ENCODE measurements at places on chromosomes 7 and 10.

- no peak for DNase-seq
These were observed 33.1 kb upstream of the ADD3 start for GRCh38 chr10:109974504-109975191.

GRCh38 chr10:119723161-119723560 is 2.7 kb upstream of the INPP5F start:
- no peak for DNase-seq

GRCh38 chr10:25028711-25029110 is 12.3 kb downstream of the THNSL1 start:
- no peak for DNase-seq

GRCh38 chr10:60140651-60141632 is 234.6 kb upstream of the CCDC6 start:
- no peak for DNase-seq

DNA sequence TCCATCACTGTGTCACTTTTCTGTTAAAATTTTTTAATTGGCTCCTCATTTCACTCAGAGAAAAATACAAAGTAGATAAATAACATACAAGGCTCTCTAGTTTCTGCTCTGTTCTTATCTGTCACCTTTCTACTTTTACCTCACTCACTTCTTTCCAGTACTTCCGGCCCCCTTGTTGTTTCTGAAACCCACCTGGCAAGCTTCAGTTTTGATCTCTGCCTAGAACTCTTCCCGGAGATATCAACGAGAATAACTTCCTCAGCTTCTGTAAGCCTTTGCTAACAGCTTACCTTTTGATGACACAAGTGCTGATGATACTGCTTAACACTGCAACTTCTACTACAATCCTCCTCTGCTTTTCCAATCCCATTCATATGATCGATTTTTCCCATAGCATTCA is 566.2 kb downstream of the PCDH15 start:
- no peak for DNase-seq

DNA sequence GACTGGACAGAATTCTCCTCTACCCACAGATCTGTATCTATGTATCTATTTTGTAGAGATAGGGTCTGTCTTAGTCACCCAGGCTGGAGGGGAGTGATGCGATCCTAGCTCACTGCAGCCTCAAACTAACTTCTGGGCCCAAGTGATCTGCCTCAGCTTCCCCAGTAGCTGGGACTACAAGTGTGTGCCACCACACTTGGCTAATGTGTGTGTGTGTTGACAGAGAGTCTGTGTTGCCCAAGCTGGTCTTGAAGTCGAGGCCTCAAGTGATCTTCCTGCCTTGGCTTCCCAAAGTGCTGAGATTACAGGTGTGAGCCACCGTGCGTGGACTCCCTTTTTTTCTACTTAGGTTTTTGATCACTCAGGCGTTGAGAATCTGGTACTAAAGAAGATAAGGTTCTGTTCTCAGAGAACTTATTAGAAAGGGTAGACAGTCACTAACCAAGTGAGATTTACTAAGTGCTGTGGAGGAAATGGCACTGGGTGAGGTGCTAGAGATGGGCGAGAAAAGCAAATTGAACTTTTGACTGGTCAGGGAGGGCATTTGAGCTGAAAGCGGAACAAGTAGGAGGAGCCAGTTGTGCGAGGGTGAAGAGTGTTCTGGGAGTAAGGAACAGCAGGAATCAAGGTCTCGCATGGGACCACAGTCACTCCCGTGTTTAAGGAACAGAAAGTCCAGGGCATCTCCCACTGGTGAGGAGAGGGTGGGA is 18.0 kb downstream of the NDUFB2 start:
- DNase-seq: no peak

DNA sequence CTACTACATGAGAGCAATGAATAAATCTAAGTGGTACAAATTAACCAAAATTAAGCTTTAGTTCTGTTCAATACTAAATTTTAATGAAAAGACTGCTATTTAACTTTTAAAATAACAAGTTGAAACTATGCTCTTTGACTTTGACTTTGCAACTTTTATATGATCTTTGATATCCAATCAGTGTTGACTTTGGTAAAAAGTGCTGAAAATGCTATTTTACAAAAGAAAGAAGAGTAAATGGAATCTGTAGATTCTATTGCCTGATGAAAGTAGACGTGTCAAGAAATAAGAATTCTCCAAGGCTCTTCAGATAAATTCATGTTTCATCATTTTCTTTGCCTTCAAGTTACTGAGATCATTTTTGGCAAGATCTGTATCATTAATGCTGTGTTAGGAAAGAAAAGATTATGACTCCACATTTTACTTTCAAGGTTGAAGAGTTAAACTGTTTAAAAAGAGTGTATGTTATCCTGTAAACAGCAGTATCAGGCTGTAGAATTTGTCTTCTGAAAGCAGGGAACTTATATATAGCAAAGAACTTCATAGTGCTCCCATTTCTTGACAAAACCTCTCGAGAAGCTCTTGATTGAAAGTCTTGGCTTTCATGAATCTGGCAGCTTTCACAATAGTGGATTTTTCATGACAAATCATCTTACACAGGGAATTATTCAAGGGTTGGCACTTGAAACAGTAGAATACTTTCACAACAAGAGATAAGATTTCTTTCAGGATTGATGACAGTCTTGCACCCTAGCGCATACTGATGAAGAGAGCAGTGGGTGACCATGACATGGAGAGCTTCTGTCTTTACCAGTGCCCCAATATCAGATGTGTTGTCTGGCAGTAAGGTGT is 72.1 kb downstream of the PTEN start:
- no peak for DNase-seq

DNA sequence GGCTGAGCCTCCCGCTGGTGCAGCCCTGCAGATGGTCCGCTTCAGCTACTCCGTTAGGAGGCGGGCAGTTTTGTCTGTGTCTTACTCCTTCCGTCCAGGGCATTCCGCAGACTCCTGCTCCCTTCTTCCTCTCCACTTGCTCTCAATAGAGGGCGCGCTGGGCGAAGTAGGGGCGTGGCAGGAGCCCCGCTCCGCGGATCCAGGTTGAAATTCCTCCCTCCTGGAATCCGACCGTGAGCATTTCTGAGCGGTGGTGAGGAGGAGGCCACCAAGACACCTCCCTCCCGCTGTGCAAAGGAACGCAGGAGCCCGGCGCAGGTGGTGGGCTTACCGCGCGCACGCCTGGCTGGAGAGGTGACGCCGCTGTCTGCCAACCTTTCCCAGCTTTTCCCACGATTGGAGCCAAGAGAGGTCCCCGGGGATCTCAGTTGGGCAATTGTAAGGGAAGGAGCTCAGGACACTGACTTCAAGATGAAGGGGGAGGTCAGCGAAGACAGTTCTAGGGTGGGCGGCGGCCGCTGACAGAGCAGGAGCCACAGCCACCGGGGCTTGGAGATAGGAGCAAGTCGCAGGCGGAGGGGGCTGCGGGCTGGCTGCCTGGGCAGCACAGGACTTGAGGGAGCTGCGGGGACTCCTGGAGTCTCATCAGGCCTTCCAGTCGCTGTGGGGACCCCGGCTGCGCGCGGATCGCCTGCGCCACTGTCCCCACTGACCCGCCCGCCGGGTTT is 1011.3 kb downstream of the XPNPEP1 start:
- DNase-seq: no peak
